ENCODE measurements at places on chromosomes 3 and 15. TPM values are rescaled to one million over a fixed set of nuclear protein-coding genes. Genes with fewer than 3 reads are reported as not detected.

RARRES1 gene
- total RNA-seq: 0.38 TPM

ANO10 gene
- total RNA-seq: 35.9 TPM

OSBPL10 gene
- total RNA-seq: 4.7 TPM

SPINT1 gene
- total RNA-seq: 4.7 TPM

MORC1 gene
- total RNA-seq: not detected

IMPG2 gene
- 0.77 TPM for total RNA-seq

RBP2 gene
- 1.3 TPM for total RNA-seq

DAZL gene
- total RNA-seq: not detected

GP5 gene
- 0.38 TPM for total RNA-seq

SLC35G2 gene
- 4.7 TPM for total RNA-seq

ALS2CL gene
- 1.9 TPM for total RNA-seq

CNTN3 gene
- total RNA-seq: 30.9 TPM

LMAN1L gene
- total RNA-seq: 0.32 TPM

PLCB2 gene
- total RNA-seq: 3.3 TPM

P2RY14 gene
- 1.4 TPM for total RNA-seq

PLSCR5 gene
- total RNA-seq: not detected

GOLGA8H gene
- 0.26 TPM for total RNA-seq

AMOTL2 gene
- total RNA-seq: 19.3 TPM

CDHR4 gene
- total RNA-seq: not detected

DNA sequence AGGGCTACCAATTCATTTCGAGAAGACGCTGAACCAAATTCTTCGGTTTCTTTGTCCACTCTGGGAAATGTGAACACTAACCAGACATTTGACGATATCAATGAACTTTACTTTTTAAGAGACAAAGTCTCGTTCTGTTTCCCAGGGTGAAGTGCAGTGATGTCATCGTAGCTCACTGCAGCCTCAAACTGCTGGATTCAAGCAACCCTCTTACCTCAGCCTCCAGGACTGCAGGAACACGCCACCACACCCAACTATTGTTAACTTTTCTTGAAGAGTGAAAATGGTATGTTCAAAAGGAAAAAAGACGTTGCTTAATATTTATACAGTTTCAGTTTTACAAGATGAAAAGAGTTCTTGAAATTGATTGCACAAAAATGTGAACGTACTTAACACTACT, 30.6 kb downstream of the MB21D2 start:
- peak; percentile 60 for ATAC-seq

- ATAC-seq: no peak
Observed at GRCh38 chr15:58852347-58852746, 81.1 kb downstream of the SLTM start.

GRCh38 chr3:36373084-36373483, 7.2 kb upstream of the STAC start:
- peak; percentile 68 for ATAC-seq

GRCh38 chr3:194231929-194232832, 96.2 kb downstream of the HES1 start:
- ATAC-seq: no peak

GRCh38 chr3:138203938-138204337, 16.8 kb downstream of the ARMC8 start:
- no peak for ATAC-seq

GRCh38 chr3:142509079-142509478, 61.2 kb upstream of the XRN1 start:
- no peak for ATAC-seq

DNA sequence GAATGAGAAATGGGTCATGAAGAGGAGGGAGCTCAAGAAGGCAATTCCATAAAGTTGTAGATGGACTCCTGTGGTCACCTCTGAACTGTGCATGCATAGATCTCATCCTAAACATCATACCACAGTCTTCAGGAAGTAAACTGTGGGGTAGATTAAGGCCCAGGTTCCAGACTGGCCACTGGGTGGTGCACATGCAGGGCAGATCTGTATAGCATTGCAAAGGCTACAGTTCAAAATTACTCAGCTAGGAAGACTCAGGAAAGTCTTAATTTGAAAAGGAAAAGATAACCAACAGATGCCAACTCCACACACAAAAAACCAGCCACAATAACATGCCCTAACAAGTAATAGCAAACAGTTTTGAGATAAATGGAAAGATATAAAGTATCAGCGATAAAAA, 20.3 kb downstream of the KY start:
- no peak for ATAC-seq

- ATAC-seq: no peak
Observed at GRCh38 chr3:130905551-130905950, 11.7 kb downstream of the ATP2C1 start.

GRCh38 chr3:150540297-150540696, 6.0 kb downstream of the SERP1 start:
- ATAC-seq: no peak

GRCh38 chr3:62367763-62368195, 5.6 kb downstream of the FEZF2 start:
- ATAC-seq: no peak

DNA sequence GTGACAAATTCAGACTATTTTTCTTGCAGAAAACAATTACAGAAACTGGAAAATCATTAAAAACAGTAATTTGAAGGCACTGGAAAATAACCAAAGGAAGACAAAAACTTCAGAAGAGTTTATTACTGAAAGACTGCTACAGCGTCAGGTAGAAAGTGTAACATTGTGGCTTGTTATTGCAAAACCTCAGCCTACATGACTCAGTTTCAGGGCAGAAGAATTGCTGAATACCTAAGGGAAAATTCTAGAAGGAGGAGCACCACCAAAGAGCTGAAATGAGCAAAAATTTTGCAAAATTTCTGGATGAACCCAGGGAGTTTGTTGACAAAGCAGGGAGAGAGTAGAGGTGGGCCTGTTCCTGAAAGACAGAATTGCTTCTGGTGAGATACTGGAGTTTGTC, 219.6 kb downstream of the C3orf38 start:
- no peak for ATAC-seq

- ATAC-seq: no peak
Observed at GRCh38 chr3:165753560-165753959, 83.7 kb downstream of the BCHE start.

GRCh38 chr3:170418422-170419398, at the start of gene CLDN11:
Gene CLDN11, plus strand, starts transcription at chr3:170418868. Its CDS starts 199 bp downstream, at chr3:170419067.
- peak; percentile 84 for ATAC-seq

DNA sequence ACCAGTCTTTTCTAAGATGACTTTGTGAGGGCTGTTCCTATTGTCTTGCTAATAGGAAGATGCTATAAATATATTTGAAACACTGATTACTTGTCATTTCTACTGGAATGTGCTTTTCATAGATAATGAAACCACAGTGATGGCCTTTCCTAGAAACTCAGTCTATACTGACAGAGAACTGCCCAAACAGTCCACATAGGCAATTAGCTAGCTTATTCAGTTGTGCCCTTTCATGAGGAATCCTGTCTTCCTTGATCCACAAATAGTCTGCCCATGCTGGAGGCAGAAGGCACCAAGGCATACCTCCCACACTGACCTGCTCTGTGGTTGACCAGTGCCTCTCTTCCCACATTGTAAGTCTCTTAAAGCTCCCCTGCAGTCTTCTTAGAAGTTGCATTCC, 135.9 kb downstream of the CMSS1 start:
- no peak for ATAC-seq

- peak; percentile 97 for ATAC-seq
Observed at GRCh38 chr15:42581272-42581730, 5.9 kb downstream of the STARD9 start.

- ATAC-seq: no peak
Observed at GRCh38 chr15:91007266-91007665, 12.9 kb upstream of the PRC1 start.

GRCh38 chr3:49727154-49727923, 3.6 kb upstream of the GMPPB start:
- ATAC-seq: no peak

DNA sequence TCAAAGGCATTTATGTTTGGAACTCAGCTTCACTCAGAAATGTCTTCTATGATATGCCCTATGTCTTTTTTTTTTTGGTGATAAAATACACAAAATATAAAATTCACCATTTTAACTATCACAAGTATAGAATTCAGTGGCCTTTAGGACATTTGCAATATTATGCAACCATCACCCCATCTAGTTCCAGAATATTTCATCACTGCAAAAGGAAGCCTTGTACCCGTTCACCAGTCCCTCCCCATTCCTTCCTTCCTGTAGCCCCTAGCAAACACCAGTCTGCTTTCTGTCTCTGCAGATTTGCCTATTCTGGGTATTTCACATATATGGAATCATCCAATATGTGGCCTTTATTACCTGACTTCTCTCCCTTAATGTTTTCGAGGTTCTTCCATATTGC, 134.8 kb downstream of the ADAMTS9 start:
- ATAC-seq: no peak

- no peak for ATAC-seq
Observed at GRCh38 chr15:61764981-61765380, 295.3 kb downstream of the VPS13C start.

DNA sequence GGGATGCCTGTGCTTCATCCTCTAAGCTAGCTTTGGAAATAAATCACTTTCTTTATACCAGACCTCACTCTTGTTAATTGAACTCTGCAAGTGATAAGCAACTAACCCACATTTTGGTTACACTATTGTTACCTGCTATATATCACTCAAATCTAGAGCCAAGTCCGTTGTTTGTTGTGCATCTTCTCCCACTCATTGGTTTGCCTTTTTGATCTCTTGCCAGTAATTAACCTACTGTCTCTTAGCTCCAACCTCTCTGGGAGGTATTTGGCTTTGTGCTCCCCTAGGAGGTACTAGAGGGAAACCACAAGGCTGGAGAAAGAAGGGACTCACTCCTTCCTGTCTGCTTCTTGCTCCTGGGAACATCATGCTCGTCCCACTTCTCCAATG, 12.8 kb upstream of the CRBN start:
- no peak for ATAC-seq

DNA sequence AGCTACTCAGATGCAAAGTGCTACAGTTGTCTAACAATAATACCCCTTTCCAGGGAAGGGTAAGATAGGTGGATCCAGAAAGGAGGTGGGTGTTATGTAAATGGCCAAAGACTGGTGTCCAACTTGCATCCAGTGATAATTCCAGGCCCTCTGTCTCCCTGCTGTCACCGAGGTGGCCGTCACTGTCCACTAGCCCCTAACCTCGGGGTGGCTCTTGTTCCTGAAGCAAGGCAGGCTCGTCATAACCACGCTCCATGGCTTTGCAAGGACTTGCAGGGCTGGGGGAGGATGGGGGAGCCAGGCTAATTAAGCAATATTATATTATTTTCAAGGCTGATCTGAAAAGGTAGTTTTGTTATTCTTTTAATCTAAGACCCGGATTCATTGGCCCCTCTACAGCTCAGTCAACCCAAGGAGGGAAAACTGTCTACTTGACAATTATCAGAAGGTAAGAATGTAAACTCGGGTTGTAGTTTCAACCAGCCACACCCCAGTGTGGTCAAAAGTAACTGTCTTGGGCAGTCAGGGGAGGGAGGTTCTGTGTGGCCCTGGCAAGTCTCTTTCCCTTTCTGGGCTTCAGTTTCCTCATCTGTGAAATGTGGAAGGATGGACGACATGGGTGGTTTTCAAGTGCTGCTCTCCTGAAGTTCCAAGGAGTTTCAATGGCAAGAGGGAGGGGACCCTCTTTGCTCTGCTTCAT, 220.1 kb upstream of the BHLHE40 start:
- no peak for ATAC-seq

- peak; percentile 70 for ATAC-seq
Observed at GRCh38 chr3:171135549-171135948, 109.0 kb upstream of the SLC2A2 start.

DNA sequence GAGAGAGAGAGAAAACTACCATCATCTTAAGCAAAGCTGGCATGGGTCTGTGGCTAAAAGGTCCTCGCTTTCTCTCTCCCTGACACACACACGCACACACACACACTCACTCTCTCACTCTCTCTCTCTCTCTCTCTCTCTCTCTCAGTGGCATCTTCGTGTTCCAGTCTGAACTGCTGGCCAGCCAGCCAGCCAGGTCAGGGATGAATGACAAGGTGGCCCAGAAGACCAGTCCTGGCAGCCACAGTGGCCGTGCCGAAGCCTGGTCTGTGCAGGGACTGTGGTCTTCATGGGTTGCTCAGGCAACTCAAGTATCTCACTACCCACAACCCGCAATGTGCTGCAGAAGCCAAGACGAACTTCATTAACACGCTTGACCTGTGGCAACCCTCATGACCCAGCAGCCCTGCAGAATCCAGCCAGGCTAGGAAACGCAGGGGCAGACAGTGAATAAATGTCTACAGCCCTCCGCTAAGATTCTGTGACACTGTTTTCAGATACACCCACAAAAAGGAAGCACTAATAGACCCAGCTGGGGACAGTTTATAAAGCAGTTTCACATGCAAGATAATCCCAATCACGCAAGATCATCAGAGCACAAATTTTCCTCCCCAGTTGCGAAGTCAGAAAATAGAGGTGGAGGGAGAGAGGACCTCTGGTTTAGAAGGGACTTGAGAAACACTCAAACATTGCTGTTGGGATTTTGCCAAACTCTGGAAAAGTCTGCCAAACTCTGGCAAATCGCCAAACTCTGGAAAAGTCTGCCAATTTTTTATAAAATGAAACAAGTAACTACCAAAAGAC, 66.4 kb downstream of the XXYLT1 start:
- peak; percentile 37 for ATAC-seq

DNA sequence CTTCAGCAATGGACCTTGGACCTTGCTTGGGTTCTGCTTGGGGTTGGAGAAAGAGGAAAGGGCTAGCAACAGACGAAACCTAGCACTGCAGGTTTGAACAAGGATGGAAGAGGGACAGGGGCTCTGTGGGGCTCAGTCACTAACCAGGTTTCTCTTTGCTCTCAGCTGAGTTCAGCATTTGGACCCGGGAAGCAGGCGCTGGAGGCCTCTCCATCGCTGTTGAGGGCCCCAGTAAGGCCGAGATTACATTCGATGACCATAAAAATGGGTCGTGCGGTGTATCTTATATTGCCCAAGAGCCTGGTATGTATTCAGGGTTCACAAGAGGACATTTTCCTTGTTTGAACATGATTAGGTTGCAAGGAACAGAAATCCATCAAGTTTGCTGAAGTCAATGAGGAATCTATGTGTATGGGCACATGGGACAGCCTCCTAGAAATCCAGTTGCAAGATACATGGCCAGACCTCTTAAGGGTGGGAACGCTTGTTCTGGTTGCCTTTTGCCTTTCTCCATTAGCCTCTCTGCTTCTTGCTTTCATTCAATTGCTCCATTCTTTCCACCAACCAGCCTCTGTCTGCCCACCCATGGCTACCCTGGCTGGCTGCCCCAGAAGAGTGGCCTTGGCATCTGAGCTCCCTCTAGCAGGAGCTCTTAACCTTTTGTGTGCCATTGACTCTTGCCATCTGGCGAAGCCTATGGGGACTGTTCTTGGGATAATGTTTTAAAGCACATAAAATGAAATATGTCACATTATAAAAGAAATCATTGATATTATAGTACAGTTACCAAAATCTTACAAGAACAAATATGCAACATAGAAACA, 55.9 kb downstream of the DNASE1L3 start:
- ATAC-seq: no peak

DNA sequence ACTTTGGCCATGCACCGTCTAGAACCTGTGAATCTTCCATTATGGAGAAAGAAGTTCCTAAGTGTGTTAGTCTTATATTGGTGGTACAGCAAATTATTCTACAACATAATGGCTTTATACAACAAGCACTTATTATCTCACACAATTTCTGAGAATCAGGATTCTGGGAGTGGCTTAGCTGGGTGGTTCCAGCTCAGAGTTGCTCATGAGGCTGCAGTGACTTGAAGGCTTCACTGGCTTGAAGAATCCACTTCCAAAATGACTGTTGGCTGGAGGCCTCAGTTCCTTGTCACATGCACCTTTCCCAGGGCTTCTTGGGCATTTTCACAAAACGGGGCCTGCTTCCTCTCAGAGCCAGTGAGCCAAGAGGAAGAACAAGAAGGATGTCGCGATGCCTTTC, 82.3 kb upstream of the RNF7 start:
- ATAC-seq: no peak
